ENCODE measurements at places on chromosomes 1 and 21.

- peak; percentile 13 for DNase-seq
These were observed 30.9 kb downstream of the SNAP47 start for GRCh38 chr1:227766015-227766634.

GRCh38 chr1:182674346-182675246, 9.8 kb downstream of the RGS8 start:
- DNase-seq, result no peak

GRCh38 chr1:46637444-46638083, 21.0 kb upstream of the MOB3C start:
- no peak for DNase-seq

DNA sequence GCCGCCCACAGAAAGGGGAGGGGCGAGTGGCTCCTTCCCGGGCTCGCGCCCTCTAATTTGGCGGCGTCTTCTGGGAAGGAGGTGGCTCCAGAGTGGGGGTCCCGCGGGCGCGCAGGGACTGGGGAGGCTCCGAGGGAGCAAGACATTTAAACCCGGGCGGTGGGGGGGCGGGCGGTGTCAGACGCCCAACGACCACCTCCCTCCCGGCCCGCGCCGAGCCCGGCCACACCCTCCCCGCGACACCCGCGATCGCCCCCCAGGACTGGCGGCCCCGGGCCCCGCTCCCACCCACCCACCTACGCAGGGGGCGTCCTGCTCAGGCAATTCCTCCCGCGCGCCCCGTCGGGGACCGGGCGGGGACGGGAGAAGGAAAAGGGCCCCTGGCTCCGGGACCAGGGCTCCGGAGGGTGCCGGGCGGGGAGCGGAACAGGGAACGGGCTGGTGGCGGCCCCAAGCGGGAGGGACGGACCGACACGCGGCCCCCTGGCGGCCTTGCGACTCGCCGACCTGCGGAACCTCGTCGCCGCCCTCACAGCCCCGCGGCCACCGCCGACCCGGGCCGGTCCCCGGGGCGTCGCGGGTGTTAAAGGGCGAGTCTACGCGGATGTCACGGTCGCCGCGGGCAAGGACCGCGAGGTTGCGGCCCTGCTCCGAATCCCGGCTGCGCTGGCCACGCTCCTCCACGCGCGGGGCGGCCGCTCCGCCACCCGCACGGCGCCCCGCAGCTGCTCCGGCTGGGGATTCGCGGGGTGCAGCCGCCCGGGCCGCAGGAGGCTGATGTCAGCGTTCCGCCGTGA, 94.0 kb upstream of the FMN2 start:
- peak; percentile 28 for DNase-seq

DNA sequence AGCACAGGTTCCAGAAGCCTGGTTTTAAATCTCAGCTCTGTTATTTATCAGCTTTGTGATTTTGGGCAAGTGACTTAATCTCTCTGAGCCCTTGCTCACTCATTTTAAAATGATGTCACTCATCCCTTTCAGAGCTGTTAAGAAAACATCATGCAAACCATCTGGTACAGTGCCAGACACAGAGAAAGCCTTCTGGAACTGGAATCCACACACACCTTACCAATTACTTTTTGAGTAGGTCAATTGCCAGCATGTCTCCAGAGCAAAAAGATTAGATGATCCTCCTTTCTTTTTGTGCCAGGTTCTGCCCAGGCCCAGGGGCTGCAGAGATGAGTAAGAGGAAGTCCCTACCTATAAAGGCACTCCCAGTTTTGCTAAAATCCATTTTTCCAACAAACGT, 61.3 kb downstream of the ROR1 start:
- DNase-seq, result no peak

Data from suppressor macrophage (primary cell).